Activated effector memory CD4-positive, alpha-beta T cell treated with anti-CD3 and anti-CD28 coated beads, Interleukin-2, amount 50 U/mL, for 16 hours (primary cell): ENCODE measurements at places on chromosomes 3 and 15.
A peak's percentile ranks its signal among the peaks of the same experiment; 100 is the strongest.

DNA sequence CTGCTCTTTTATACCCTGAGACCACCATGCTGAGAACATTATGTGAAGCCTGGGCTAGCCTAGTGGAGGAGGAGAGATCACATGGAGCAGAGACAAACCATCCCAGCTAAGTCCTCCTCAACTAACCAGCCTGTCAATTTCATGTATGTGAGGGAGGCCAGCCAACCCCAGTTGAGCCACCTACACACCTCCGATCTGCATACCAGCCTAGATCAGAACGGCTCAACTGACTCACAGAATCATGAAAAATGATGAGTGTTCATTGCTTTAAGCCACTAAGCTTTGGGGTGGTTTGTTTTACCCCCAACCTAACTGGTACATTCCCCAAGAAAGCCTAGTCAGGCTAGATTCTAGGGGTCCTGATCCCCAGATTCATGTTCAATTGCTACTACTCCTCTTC, 19.4 kb upstream of the CA12 start:
- no peak for DNase-seq

DNA sequence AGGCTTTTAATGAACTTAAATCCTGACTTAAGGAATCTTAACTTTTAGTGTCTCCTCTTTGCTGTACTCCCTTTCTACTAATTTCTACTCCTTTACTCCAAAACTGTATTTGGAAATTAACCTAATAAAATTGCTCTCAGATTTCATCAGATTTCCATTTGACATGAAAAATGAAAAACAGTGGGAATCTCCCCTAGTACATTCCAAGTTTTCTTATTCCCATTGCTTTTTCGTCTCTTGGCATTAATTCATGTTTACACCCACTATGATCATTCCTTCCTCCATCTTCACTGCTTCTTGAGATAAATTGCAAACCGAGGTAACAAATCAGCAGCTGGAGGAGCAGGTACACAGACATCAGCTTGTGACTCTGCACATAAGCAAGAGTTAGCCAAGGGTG, 208.7 kb downstream of the VGLL3 start:
- no peak for DNase-seq

- DNase-seq: no peak
Observed at GRCh38 chr3:11641683-11642430, 1.9 kb downstream of the VGLL4 start.

- DNase-seq: no peak
Observed at GRCh38 chr3:172210355-172210754, 171.0 kb downstream of the FNDC3B start.

DNA sequence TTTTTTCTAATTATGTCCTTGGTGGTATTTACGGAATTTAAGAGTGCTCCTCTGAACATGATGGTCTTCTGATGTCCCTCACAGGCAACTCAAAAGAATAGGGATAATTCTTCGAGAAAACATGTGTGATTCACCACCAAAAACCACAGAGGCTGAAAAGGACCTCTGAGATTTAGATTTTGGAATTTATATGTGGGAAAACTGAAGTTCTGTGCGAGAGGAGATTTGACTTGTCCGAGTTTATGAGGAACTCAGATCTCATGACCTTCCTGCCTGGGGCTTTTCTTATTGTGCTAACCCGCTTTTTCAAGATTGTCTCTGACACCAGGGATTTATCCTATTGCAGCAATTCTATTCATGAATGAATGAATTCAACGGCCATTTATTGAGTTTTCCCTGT, 142.4 kb downstream of the FAM43A start:
- DNase-seq: no peak

- no peak for DNase-seq
Observed at GRCh38 chr3:150751781-150752263, 11.1 kb downstream of the SIAH2 start.

DNA sequence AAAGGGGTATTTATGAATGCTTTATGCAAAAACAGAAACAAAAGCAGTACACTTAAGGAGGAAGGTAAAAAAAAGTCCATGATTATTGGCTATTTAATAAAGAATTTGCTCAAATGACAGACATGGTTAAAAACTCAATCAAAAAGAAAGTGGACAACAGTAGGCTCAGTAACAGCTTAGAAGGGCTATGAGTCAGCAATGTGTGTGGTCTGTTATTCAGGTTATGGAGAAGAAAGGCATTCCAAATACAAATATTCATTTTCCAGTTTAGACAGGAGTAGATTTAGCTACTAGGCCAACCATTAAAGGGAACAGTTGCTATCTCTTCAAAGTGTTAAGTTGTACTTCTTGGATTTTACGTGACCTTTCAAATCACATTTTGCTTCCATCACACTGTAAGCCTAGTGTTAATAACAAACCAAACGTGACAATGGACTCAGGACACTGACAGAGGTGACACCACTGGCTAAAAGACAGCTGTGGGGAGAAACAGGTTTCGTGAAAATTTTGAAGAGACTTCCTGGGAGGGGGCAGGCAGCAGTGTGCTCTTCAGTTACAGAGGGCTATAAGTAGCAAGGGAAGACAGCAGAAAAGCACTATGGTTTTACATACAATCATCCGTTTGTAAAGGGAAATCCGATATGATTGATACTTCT, 41.7 kb upstream of the MYO5C start:
- no peak for DNase-seq

- DNase-seq: no peak
Observed at GRCh38 chr3:125573216-125573615, 22.1 kb downstream of the OSBPL11 start.

GRCh38 chr3:128486681-128487537, 6.1 kb downstream of the GATA2 start:
- peak; percentile 65 for DNase-seq

DNA sequence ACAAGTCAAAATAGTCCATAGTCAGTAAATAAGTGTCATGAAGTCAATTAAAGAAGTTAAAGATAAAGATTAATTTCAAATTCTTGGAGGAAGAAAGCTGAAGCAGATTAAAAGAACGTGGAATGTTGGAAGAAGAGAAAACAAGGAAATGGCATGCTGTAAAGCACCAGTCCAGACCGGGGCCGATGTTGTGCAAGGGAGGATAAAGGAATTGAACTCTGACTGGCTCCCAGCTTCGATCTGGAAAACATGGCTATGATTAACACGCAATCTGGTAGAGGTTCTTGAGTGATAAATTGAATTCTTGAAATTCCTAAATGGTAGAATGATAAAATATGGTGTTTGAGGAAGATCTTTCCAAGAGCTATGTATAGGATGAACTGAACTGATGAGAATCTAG, 194.4 kb downstream of the MEIS2 start:
- no peak for DNase-seq

GRCh38 chr3:138395865-138396751, 38.3 kb upstream of the ESYT3 start:
- no peak for DNase-seq

DNA sequence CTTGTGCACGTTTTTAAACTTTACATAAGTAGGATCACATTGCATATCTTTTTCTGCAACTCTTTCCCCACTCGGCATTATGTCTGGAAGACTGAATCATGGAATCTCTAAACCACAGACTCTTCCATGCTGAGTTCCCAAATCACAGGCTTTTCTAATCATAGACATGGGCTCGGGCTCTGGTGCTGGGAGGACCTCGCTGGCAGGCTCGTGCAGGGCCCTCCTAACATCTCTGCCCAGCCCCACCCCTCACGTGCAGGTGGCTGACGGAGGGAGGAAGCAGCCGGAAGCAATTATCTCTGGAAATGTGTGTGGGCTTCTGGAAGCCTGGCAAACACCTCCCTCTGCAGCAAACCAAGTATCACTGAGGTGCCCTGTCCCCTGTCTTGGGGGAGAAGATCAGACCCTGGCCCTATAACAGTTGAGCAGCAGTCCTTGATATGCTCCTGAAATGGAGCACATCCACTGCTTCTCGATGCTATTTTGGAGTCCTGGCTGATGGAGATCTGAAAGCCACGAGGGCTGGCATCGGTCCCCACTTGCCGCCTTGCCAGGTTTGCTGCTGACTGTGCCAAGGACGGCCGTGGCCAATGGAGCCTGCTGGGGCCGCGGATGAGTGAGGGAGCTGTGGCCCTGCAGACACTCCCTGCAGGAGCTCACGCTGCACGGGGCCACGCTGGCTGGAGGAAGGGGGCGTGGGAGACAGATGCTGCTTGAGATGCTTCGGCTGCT, 4.4 kb upstream of the IQSEC1 start:
- DNase-seq: no peak

- DNase-seq: no peak
Observed at GRCh38 chr3:7518456-7518855, 657.5 kb downstream of the GRM7 start.

DNA sequence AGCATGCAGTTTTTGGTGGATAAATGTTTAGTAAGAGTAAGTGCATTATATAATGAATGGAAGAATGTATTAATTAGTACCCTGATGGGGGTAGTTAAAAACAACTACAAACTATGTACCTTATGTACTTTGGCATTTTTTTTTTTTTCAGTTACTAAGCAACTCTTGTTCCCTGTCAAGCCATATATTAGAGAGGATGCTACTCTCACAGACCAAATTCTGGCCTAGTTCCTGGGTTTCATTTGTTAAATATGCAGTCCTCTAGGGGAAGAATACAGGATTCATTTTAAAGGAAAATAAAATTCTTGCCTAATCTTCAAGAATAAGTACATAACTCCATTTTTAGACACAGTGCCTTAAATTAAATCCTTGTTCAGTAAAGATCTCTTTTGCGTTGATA, 16.9 kb downstream of the FAM98B start:
- DNase-seq: no peak

- no peak for DNase-seq
Observed at GRCh38 chr3:13873818-13874217, 6.1 kb downstream of the WNT7A start.

DNA sequence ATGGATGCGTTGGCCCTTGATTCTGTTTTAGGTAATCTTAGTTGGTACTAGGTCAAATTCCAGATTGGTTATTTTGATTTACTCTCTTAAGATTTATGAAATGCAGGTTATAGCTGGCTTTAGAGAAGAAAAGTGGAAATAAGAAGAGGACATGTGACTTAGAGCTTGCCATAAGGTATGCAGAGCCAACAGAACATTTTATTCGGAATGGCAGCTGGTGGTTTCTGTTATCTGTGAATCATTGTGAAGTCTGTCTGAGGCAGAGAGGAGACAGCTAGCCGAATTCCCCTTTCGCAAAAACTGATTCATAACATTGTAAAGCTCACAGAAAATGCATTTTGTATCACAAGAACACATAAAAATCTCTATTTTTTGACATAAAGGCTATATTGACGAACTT, 82.1 kb downstream of the FILIP1L start:
- DNase-seq: no peak

- DNase-seq: no peak
Observed at GRCh38 chr3:157789162-157789561, 285.9 kb upstream of the VEPH1 start.

- no peak for DNase-seq
Observed at GRCh38 chr15:62046078-62046743, 14.0 kb downstream of the VPS13C start.

GRCh38 chr3:119293871-119294695, at the start of gene ARHGAP31:
ARHGAP31 (plus strand) TSS chr3:119294383; CDS start chr3:119294905, 522 bp downstream.
- DNase-seq: peak; percentile 95

- DNase-seq: no peak
Observed at GRCh38 chr3:49641921-49642707, 32.0 kb upstream of the APEH start.

DNA sequence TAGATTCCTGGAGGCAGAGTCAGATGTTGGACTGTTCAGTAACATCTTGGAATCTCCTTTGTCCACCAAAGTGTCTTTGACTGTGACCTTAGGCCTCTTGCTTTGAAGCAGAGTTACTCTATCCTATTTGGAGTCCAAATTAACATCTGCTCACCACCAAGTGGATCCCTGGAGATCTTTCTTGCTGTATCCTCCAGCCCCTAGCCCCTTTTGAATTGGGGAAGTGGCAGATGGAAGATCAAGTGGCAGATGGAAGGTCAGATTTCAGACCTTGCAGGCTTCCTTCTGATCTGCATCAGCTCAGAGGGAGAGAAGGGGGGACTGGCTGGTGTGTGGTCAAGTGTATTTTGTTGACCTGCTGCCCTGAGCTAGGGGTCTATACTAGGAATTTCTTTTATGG, 125.0 kb upstream of the ROPN1 start:
- no peak for DNase-seq

- DNase-seq: no peak
Observed at GRCh38 chr3:131304890-131305289, 76.7 kb upstream of the NUDT16 start.

GRCh38 chr15:45263854-45264253, 11.8 kb downstream of the SLC28A2 start:
- no peak for DNase-seq

- DNase-seq: no peak
Observed at GRCh38 chr15:35698966-35699575, 153.1 kb upstream of the DPH6 start.

DNA sequence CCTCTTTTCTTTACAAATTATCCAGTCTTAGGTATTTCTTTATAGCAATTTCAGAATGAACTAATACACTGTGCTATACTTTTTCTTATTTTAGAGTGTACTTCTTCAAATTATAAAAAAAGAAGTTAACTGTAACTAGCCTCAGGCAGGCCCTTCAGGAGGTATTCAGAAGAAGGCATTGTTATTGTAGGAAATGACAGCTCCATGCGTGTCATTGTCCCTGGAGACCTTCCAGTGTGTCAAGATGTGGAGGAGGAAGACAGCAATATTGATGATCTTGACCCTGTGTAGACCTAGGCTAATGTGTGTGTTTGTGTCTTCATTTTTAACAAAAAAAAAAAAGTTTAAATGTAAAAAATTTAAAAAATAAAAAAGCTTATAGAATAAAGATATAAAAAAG, 55.5 kb downstream of the IL12A start:
- no peak for DNase-seq

DNA sequence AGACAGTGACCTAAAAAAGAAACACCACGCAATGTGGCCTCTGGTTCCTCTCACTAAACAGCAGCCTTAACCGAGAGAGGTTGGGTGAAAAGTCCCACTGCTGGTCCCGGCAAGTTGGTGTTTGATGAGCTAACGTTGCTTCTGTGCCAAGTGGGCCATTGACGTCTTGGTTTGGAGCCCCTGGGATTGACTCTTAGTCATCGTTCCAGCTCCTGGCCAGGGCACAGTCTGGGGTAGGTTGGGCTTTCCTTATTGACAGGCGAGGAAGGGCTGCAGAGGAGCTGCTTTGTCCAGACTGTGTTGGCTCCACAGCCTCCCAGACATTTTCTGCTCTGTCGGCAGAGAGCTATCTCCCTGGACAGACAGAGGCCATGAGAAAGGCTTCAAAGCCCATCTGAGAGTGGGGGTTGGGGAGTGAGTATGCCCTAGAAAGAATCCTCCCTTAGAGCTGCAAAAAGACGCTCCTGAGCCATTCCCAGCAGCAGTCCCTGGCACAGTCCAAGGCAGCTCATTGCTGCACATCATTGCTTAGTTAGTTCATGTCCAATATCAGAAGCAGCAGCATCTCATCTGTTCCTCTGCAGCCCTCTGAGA, 28.6 kb upstream of the C3orf80 start:
- DNase-seq: no peak

- DNase-seq: peak; percentile 80
Observed at GRCh38 chr3:16290007-16290826, 25.2 kb downstream of the OXNAD1 start.

- no peak for DNase-seq
Observed at GRCh38 chr3:53830944-53831343, 15.3 kb downstream of the CHDH start.

- DNase-seq: no peak
Observed at GRCh38 chr3:141981084-141981483, 104.6 kb downstream of the ATP1B3 start.
